ENCODE measurements at places on chromosomes 3 and 15.

- DNase-seq, result no peak
Measured at GRCh38 chr15:41334293-41335120, 1.8 kb downstream of the NUSAP1 start.

GRCh38 chr3:143718463-143718862, 129.8 kb downstream of the SLC9A9 start:
- DNase-seq, result no peak

GRCh38 chr15:99404454-99404853, 153.2 kb downstream of the LRRC28 start:
- no peak for DNase-seq

- no peak for DNase-seq
Measured at GRCh38 chr15:95326431-95327182, 1003.9 kb upstream of the NR2F2 start.

DNA sequence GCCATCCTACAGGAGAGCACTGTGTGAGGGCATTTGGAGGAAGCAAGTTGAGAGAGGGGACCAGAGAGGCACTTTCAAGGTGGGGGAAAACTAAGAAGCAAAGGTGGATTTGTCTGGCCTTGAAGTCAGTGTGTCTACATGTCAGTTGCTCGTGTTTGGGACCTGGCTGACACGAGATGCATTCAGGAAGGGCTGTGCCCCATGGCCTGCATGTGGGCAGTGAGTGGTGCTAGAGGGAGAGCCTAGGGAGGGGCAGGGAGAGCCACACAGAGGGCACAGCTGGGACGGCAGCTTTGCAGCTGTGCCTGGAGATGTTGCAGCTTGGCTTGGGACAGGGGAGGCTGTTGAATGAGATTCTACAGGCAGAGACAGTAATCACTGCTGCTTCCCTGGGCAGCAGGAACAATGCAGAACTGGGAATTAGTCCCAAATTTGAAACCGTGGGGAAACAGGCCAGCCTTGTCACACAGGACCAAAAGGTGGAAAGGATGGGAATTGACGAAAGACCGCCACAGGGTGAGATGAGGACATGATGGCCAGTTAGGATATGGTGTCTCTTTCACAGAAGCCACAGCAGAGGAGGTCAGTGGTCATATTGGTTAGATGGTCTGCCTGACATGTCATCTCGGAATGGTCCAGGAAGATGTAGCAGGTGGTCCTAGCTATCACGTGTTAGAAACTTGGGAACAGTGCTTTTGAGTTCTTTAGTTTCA, 10.0 kb downstream of the SEC61A1 start:
- no peak for DNase-seq

DNA sequence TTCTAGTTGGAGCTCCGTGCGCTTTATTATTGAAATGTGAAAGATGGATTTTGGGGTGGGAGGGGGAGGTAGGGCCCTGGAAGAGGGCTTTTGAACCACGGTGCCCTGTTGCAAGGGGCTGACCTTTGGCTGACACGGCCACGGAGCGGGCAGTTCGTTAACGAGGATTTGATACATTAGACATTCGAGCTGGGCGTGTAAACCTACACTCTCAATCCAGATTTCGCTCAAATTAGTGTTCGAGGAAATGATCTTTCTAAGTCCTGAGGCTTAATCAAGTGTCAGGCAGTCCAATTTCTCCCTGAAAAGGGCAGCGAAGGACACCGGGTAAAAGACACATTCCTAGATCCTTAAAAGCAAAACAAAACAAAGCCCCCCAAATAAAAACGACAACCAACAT, 13.0 kb downstream of the ZIC1 start:
- DNase-seq, result no peak

DNA sequence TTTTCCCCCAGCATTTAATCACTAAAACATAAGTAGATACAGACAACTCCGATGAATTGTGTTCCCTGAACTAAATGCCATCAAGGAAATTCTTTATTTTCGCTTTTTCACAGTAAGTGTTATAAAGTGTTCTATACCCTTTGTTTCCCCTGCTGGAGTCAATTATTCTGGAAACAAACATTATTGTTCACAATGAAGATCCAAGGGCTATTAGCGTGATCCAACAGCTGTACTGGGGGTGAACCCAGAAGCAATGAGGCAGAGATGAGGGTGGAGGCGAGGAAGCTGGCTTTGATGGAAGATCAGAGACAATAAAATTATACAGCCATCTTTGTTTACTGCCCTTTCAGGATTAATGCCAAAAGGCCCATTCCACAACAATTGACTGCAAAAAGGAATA, 250.3 kb upstream of the IGF1R start:
- DNase-seq, result no peak

GRCh38 chr15:48406911-48407310, 75.7 kb downstream of the DUT start:
- no peak for DNase-seq

DNA sequence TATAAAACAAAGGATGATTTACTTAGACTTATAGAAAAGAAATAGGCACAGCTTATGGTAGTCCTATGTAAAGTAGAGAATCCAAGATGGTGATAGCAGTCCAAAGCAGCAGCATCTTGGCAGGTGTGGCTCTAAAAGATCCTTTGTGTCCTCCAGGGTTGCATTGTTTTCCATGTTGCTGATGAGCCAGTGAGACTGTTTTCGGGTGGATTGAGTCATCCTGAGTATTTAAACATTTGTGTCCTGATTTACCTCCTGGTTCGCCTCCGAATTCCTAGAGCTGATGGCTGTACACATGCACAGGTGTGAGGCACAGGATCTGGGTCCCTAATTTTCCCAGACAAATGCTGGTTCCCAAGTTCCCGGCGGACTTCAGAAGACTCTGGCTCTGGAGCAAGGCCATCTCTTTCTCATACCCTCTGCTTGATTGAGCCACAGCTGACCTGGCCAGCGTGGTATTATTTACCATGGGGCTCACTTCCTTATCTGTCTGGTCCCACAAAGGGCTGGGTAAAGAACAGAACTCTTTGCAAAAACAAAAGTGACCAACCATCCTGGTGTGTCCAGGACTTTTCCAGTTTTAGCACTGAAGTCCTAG, 51.0 kb downstream of the ARNT2 start:
- no peak for DNase-seq

- no peak for DNase-seq
Measured at GRCh38 chr3:136989781-136990524, 32.2 kb downstream of the IL20RB start.

GRCh38 chr15:48501208-48501607, 144.3 kb downstream of the FBN1 start:
- DNase-seq, result no peak

- DNase-seq, result no peak
Measured at GRCh38 chr3:60294181-60294580, 957.1 kb downstream of the FHIT start.

GRCh38 chr15:100175406-100176114, 166.2 kb downstream of the ADAMTS17 start:
- no peak for DNase-seq

DNA sequence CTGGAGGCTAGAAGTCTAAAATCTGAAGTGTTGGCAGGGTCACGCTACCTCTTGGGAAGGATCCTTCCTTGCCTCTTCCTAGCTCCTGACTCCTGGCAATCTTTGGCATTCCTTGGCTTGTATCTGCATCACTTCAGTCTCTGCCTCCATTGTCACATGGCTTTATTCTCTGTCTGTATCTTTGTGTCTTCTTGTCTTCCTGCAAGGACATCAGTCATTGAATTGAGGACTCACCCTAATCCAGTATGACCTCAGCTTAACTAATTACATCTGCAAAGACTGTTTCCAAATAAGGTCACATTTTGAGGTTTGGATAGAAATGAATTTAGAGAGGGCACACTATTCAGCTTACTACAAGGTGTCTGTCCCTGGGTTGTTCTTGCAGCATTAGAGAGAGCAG, 31.1 kb upstream of the UTS2B start:
- DNase-seq, result no peak

- DNase-seq, result no peak
Measured at GRCh38 chr3:108488631-108489030, 21.8 kb downstream of the MYH15 start.

GRCh38 chr3:99909714-99910495, 92.2 kb downstream of the CMSS1 start:
- DNase-seq, result no peak

DNA sequence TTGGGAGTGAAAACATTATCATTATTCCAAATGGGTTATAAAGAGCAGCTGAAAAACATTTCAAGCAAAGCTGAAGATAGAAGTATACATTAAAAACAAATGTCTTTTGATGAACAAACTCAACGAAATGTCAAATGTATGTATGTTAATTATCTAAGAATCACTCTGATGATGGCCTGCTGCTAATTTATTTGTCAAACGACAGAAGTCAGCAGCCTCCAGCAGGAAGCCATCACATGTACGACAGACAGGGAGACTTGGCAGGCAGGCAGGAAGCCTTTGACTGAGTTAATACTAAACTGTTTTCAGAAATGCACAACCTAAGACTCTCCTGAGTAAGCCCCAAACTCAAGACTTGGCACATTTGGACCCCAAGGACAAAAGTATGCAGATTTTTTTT, 491.1 kb downstream of the ZNF385D start:
- DNase-seq, result no peak

- no peak for DNase-seq
Measured at GRCh38 chr3:112446343-112446742, 52.9 kb downstream of the BTLA start.

DNA sequence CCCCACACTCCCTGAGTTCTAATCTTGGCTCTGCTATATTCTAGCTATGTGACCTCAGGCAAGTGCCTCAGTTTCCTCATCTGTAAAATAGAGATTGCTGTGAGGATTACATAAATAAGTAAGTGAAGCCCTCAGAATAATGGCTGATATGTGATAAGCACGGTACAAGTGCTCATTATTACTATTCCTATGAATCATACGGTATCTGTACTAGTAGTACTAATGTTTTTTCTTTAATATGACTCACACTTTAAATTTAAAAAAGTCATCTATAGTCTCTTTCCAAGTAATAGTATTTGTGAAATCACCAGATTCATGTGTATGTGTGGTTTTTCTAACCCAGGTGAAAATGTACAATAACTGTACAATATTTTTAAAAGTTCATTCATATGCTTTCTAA, 58.7 kb downstream of the CLDN11 start:
- no peak for DNase-seq

DNA sequence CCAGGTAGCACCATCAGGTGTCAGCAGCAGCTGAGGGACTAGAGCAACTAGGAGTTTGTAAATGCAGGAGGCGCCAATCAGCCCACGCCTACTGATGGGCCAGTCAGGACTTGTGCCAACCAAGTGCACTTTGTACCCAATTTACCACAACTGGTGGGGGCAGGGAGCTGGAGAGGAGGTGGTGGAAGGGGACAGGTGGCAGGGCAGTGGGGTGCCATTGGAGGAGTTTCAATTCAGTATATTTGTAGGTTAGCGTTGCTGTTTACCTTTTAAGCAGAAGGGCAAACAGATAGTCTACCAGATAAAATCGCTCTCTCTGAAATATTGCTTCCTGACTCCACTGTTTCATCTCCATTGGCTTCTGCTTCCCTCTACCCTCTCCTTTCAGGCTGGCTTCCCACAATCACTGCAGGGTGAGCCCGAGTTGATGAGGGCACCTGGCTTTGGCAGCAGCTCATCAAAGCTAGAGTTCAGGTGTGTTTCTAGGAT, 75.7 kb downstream of the TRIM69 start:
- DNase-seq, result no peak

DNA sequence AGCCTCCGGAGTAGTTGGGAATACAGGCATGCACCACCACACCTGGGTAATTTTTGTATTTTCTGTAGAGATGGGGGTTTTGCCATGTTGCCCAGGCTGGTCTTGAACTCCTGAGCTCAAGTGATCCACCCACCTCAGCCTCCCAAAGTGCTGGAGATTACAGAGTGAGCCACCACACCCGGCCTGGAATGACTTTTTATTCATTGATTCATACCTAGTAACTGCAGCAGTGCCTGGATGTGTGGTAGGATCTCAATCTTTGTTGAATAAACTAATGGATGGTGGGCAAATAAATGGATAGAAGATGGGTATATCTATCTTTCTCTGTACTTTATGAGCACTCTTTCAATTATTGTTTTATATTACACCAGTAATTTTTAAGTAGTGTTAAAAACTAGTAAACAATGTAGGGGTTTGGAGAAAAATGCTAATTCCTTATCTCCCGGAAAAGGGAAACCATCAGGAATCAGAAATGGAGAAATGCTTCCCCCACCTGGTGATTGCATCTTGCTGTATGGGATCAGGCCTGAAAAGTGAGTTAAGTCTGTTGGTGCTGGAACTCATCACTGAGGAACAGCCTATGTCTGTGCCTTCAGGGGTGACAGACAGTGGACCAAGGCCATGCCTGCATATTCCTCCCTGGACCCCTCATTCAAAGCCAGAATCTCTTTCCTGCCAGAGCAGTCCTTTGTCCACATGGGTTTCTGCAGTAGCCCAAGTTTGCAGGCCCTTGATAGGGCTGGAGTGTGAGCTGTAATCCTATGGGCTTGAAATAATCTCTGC, 161.0 kb upstream of the CTDSPL start:
- no peak for DNase-seq

DNA sequence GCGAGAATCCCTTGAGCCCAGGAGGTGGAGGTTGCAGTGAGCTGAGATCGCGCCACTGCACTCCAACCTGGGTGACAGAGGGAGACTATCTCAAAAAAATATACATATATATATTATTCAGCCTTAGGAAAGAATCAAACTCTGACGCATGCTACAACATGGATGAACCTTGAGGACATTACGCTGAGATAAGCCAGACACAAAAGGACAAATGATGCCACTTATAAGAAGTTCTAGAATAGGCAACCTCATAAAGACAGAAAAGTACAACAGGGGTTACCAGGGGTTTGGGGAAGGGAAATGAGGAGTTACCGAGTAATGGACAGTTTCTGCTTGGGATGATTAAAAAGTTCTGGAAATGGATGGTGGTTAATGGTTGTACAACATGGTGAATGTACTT, 727 bp downstream of the PDHB start:
- DNase-seq, result no peak

All from SK-N-MC (cell line).